ENCODE measurements at places on chromosomes 4 and X. TPM values are rescaled to one million over a fixed set of nuclear protein-coding genes. Genes with fewer than 3 reads are reported as not detected.

ANK2 gene
- total RNA-seq, result 7.1 TPM

GABRE gene
- not detected for total RNA-seq

GPRASP1 gene
- 5.9 TPM for total RNA-seq

DNA sequence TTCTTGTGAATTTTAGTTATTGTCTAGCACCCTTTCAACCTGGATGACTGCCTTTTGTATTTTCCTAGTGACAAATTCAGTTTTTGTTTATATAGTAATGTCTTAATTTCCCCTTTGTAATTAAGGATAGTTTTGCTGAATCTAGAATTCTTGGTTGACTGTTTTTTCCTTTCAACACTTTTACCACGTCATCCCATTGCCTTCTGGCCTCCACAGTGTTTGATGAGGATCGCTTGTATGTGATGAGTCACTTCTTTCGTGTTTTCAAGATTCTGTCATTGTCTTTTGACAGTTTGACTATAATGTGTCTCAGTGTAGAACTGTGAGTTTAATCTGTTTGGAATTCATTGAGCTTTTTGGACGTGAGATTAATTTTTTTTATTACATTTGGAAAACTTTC lies 30.1 kb downstream of the KDM6A start:
- DNase-seq, result peak; percentile 15
- H3K27ac ChIP-seq, result peak overlapping the region; percentile 79
- H3K36me3 ChIP-seq, result peaks cover 24% of the 10 kb centered on the region
- H3K4me1 ChIP-seq, result peaks cover 74% of the 10 kb centered on the region

DNA sequence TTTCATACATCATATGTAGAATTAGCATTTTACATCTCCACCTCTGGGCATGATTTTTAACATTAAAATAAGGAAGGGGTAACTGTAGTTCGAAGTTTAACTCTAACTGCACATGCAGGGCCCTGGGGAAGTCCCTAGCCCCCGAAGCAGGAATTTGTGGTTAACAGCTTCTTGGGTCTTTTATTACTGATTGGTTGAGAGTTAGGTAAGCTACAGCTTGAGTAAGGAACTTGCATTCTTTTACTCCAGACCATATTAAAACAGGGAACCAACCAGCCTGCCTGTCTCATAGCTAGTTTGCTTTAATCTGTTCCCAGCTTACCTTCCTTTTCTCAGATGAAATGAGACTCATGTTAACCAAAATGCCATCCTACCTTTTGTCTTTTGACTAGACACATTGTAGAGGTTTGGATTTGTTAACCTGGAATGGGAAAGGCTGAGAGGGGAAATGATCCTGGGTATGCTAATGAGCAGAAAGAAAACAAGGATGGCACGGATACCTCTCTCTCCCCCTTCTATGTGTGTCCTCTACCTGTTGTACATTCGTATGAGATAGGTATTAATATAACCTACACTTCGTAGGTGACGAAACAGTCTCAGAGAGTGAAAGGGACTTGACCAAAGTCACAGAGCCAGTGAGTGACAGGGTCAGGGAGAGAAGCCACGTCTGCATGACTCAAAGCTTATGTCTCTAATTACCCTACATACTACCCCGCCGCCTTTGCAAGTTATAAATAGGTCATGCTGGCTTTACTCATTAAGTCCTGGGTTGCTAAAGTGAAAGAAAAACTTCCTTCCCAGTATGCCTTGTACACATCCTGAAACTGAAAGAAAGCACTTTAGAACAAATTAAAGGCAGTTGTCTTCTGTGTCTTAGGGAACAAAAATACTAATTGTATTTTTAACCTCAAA lies 119.5 kb upstream of the AFF2 start:
- H3K27ac ChIP-seq, result peak overlapping the region; percentile 92
- H3K4me1 ChIP-seq, result peaks cover 30% of the 10 kb centered on the region
- peak overlapping the region; percentile 72 for H3K4me3 ChIP-seq
- H3K27me3 ChIP-seq, result no peaks in the 10 kb centered on the region
- peaks cover 1% of the 10 kb centered on the region for H3K36me3 ChIP-seq
- DNase-seq, result peak; percentile 69
